Endothelial cell of umbilical vein (primary cell): ENCODE measurements at places on chromosomes 4 and X.

- no peak for DNase-seq
Measured at GRCh38 chr4:24056289-24056688, 166.4 kb upstream of the PPARGC1A start.

DNA sequence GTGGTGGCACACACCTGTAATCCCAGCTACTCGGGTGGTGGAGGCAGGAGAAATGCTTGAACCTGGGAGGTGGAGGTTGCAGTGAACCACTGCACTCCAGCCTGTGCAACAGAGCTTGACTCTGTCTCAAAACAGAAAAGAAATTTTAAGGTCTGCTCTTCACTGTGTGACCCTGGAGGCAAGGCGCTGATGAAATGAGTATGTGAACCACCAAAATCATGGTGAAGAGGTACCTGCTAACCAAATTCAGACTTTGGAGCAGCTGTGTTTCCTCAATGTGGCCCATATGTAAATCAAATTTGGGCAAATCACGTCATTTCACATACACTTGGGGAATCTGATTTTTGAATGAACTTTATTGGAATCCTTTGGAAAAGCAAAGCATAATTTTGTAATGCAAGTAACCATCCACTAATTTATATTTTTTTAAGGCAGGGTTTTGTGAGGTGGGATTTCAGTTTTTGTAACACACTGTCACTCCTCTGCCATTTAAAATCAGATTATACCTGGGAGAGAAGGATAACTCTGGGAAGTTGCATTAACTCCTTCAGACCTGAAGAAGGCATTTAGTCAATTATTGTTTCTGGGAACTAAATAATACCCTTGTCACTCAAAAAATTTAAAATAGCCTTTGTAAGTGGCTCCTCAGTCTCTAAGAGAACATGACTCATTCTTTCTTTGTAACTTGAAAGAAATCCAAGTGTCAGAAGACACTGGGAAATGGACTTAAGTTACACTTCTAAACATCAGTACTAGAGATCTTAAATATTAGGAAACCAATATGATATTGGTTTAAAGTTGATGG, 24.0 kb downstream of the DOCK11 start:
- no peak for DNase-seq

GRCh38 chr4:167419468-167420140, 185.3 kb upstream of the SPOCK3 start:
- DNase-seq = no peak

DNA sequence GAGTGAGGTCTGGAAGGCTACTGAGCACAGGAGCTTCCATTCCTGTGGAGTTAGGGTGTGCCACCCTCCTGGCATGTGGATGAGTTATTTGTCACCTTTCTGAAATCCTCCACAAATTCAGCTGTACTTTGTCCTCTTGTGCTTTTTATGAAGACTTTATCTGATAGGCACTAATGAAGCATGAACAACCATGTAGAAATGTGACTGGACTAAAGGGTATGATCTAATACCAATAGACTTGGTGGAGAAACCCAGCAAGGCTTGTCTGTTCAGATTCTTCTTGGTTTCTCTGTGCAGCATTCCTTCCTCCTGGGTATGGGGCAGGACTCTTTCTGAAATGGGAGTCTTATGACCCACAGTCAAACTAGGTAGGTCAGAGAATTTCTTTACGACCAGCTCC, 9.6 kb downstream of the NBDY start:
- no peak for DNase-seq
